ENCODE measurements at places on chromosomes 6 and 20.

GRCh38 chr20:14337400-14338171 lies at the start of gene FLRT3:
FLRT3 (minus strand) TSS chr20:14337612; CDS start chr20:14327506, 10,106 bp downstream.
- DNase-seq: peak; percentile 5

DNA sequence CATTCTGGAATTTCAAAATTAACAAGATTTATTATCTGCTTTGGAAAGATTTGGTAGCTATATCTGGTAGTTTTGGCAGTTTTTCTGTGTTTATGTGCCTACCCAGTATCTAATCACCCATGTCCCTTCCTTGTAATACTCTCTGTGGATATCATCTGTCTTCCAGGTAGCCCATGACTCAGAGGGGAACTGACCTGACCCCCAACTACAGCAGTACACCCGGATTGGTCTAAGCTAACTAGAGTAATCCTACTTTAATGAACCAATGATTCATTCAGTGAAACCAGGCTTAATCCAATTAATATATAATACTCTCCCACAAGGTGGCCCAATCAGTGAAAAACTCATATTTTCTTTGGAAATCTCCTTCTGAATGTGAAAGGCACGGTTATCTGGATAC lies 295.3 kb upstream of the SULF2 start:
- no peak for DNase-seq

- no peak for DNase-seq
Measured at GRCh38 chr6:169190144-169190584, 63.5 kb downstream of the THBS2 start.

GRCh38 chr20:3464166-3464565 lies 6.7 kb upstream of the ATRN start:
- DNase-seq: no peak

DNA sequence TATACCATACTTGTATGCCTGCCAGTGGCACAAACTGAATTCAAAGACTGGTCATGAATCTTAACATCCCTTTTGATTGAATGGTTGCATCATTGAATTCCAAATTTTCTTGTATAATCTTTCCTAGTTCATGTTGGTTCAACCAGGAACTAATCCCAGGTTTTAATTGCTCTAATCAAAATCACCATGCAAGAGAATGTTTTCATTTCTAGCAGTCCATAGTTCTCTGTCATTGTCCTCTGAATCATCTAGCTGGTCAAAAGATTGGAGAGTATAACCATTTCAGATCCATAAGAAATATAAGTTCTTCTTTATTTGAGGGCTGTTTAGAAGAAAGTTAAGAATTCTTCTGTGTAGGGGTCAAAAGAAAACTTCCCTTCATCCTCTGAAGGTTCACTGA lies 57.2 kb downstream of the ZNF292 start:
- no peak for DNase-seq

DNA sequence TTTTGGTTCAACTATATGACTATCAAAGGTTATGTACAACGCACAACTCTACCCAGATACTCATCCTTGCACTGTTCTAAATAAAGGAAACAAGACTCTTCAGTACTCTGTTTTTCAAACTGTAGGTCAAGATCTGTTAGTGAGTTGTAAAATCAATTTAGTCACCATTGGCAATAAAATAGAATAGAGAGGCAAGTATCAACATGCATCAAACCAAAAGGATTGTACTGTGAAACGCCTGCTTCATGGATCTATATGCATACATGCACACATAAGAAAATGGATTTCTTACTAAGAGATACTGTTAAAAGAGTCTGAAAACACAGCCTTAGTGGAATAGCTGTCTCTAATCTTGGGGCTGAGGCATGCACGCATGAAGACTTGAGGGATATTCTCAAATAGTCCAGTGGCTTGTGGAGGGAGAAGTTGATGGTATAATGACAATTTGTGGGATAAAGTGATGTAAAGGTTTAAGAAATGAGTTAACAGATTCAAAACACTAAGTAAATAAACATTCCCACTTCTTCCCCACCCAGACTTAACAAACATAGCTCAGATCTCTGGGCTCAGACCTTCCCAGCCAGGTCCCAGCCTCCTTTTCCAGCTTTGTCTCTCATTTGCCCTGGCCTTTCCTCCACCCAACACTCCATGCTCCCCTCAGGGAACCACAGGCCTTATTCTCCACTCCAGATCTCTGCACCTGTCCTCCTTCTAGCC lies 10.7 kb upstream of the LZTS3 start:
- DNase-seq: no peak

- DNase-seq: no peak
Measured at GRCh38 chr6:111469543-111469942, 13.5 kb downstream of the REV3L start.

GRCh38 chr20:34644345-34644744 lies 32.5 kb downstream of the PIGU start:
- no peak for DNase-seq

GRCh38 chr6:28282926-28283325 lies 1.6 kb downstream of the PGBD1 start:
- no peak for DNase-seq

DNA sequence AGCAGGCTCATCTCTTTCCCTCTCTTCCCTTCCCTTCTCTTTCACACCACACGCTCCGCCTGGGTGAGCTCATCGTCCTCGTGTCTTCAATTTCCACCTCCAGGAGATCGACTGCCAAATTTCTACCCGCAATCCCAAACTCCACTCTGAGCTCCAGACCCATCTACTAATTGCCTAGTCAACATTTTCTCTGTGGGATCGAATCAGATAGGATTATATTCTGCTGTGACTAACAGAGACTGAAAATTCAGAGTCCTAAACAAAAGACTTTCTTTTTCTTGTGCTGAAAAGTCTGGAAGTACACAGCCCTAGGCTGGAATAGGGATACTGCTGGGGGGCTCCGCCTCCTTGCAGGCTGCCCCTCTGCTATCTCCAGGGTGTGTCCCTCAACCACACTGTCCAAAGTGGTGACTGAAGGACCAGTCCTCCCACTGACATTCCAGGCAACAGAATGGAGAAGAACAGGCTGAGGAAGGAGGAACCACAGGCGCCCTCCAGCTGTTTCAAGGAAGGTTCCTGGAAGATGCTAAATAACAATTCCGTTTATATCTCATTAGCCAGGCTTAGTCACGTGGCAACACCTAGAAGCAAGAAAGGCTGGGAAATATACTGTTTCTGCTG lies 5.0 kb upstream of the HSPA12B start:
- DNase-seq: no peak

GRCh38 chr6:55088902-55089301 lies 85.4 kb upstream of the HCRTR2 start:
- DNase-seq: no peak

DNA sequence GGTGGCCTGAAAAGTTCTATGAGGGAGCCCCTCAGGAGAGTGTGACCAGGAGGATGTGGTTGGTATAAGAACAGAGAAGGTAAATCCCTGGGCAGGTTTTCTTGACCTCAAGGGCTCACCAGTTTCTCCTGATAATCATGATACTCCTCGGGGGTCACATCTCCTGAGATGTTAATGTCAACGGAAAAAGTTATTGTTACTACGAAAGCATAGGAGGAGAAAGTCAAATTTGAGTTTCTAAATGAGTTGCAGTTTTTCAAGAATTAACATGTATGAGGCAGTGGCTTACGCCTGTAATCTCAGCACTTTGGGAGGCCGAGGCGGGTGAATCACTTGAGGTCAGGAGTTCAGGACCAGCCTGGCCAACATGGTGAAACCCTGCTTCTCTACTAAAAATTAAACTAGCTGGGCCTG lies 23.4 kb downstream of the MGME1 start:
- DNase-seq: no peak

GRCh38 chr6:85126485-85127167 lies 323.3 kb upstream of the NT5E start:
- DNase-seq: no peak

DNA sequence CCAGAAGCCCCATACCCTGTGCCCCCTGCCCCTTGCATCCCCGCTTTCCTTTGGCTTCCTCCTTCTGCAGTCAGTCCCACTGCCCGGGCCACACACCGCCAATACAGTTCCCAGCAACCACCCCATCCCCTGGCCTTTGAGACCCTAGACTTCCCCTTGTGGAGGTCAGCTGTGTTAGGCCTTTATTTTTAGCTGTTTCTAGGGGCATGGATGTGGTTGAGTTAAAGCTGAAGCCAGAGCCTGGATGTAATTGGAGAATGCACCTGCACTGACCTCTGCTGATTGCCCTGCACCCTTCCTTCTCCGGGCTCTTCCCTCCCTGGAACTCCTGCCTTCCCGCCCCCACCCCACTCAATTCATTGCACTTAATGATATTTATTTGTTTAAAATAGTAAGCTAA lies 33.9 kb downstream of the LYRM2 start:
- DNase-seq: no peak

DNA sequence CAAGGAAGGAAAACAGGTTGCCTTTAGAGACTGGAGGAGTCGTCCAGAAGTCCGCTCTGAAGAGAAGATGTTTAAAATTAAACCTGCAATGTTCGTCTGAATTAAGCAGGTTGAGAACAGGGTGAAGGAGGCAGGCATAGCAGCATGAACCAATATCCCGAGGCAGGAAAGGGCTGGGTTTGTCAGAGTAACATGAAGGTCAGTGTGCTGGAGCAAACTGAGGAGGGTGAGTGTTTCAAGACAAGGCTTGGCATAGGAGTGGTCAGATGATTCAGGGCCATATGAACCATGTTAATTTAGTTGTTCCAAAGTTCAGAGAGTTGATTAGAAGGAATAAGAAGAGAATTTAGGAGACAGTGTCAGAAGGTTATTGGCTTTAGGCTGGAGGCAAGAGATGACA lies 93.3 kb downstream of the UTRN start:
- no peak for DNase-seq

- DNase-seq: no peak
Measured at GRCh38 chr6:74597266-74597665, 608.6 kb downstream of the COL12A1 start.

- DNase-seq: no peak
Measured at GRCh38 chr20:61345656-61346055, 93.6 kb downstream of the CDH4 start.

DNA sequence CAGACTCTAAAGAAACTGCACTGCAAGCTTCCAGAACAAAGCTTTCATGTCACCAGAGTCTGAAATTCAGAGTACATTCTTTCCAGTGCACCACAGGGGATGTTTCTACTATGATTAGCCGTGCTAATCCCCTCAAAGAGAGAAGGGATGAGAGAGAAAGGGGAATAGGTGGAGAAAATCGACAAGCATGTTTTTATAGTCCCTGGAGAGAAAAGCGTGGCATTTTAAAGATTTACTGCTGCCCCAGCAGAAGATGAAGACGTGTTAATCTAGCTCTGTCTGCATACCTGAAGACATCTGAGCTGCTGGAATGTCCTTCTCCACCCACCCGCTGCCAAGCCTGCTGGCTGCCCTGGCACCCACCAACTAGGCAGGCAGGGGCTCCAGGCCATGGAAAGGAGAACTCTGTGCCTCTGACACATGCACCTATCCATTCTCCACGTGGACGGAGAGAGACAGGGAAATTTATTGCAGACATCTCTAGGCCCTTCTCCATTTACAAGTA lies 4.1 kb downstream of the MYLK4 start:
- DNase-seq: no peak

- DNase-seq: no peak
Measured at GRCh38 chr6:137150072-137150471, 23.4 kb downstream of the IL22RA2 start.

DNA sequence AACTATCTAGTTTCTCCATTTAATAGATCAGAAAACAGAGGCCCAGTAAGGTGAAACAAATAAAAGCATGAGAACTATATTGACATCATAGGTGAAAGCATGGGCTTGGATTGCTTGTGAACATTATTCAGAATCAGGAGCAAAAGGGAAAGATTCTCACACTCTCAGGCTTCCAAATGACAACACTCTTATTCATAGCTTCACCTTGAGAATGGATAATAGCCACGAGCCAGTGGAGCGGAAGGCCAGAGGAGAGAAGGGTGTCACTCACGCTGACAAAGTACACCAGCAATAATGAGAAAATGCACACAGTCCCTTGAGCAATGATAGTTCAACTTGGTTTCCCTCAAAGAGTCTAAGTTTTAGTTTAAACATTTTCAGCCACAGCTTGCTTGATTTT lies 339.0 kb downstream of the TPBG start:
- no peak for DNase-seq

DNA sequence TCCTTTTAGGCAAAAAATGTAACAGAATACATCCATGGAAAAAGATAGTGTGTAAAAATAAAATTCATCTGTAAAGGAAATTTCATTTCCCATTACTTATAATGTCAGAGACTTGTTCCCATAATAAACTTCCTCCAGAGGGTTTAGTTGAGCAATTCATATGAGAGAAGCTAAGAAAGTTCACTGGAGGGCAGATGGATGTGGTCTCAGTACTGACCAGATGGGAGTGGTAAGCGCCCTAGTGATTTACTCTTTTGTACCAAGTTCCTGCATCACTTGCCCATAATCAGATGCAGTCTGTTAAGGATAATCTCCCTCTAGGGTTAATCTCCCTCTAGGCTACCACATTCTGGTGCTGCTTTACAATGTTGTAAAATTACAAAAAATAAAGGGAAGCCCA lies 61.7 kb downstream of the ESF1 start:
- DNase-seq: no peak

GRCh38 chr6:133761706-133762105 lies 127.2 kb upstream of the TCF21 start:
- DNase-seq: no peak

DNA sequence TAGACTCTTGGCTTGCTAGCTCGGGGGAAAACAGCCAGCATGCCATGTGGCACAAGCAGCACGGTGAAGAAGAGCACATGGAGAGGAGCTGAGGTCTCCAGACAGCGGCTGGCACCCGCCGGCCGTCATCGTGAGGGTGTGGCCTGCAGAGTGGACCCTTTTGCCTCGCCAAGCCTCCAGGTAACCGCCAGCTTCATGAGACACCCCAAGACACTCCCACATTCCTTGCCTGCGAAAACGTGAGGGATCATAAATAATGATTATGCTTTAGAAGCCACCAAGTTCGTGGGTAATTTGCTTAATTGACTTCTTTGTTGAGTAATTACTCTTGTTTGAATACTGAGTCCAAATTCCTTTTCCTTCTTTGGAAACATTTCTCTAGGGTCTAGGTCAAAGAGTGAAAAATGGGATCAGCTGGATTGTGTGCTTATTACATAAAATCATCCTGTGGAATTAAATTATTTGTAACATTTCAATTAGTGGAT lies 23.2 kb downstream of the FAM50B start:
- DNase-seq: no peak

DNA sequence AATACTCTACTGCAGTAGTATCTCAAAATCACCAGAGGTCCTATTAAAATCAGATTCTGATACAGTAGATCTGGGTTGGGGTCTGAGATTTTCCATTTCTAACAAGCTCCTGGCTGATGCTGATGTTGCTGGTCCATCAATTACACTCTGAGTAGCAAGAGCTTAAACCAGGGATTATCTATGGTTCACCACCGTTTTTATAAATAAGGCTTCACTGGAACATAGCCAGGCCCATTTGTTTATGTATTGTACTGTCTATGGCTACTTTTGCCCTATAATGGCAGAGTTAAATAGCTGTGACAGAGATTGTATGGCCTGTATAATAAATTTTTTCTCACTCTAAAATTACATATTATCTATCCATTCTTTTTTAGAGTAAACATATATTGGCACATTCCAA lies 53.0 kb downstream of the NUDT3 start:
- no peak for DNase-seq

- DNase-seq: no peak
Measured at GRCh38 chr20:62804021-62804626, 511 bp upstream of the OGFR start.
